ENCODE measurements at places on chromosomes 11 and 22. TPM values are rescaled to one million over a fixed set of nuclear protein-coding genes. Genes with fewer than 3 reads are reported as not detected.

CHST1 gene
- total RNA-seq = 0.23 TPM

TMEM121B gene
- 0.20 TPM for total RNA-seq

APOBEC3B gene
- total RNA-seq = 17.9 TPM

ELFN2 gene
- total RNA-seq = 0.08 TPM

CELSR1 gene
- total RNA-seq = 0.44 TPM

OR8G1 gene
- total RNA-seq = not detected

ZNHIT2 gene
- 22.1 TPM for total RNA-seq

SCGB1D2 gene
- not detected for total RNA-seq

ACAT1 gene
- total RNA-seq = 56.8 TPM

EFCAB6 gene
- total RNA-seq = not detected

OR8G5 gene
- total RNA-seq = not detected

RFPL2 gene
- 0.26 TPM for total RNA-seq

NXPE1 gene
- not detected for total RNA-seq

FOXR1 gene
- not detected for total RNA-seq

SLC1A2 gene
- not detected for total RNA-seq

CALCA gene
- total RNA-seq = not detected

OR2AG2 gene
- total RNA-seq = 0.47 TPM

KRTAP5-11 gene
- not detected for total RNA-seq

CARD10 gene
- total RNA-seq = not detected

DEUP1 gene
- not detected for total RNA-seq

INS gene
- total RNA-seq = not detected

CLDN5 gene
- total RNA-seq = 0.47 TPM

SIAE gene
- total RNA-seq = 5.2 TPM

CARD16 gene
- total RNA-seq = 9.5 TPM

MIF gene
- 1,136 TPM for total RNA-seq

DNA sequence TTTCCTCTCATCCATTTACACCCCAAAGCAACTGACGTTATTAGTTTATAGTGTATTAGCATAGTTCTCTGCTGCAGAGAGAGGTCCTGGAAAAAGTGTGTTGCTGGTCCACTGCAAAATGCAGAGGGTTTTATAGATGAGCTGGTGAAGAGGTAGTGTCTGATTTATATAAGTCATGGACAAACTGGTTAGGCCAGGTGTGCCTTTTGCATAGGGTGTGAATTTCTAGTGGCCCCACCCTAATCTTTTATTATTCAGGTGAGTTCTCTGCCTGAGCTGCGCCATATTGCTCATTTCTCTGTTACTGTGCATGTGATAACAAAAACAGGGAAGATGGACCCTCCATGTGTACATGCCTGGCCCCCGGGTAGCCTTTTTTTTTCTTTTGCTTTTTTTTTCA lies 43.1 kb upstream of the TRIM77 start:
- no peak overlapping the region for H3K4me3 ChIP-seq
- no peaks in the 10 kb centered on the region for H3K36me3 ChIP-seq
- H3K4me1 ChIP-seq = no peaks in the 10 kb centered on the region
- no peaks in the 10 kb centered on the region for H3K27me3 ChIP-seq

DNA sequence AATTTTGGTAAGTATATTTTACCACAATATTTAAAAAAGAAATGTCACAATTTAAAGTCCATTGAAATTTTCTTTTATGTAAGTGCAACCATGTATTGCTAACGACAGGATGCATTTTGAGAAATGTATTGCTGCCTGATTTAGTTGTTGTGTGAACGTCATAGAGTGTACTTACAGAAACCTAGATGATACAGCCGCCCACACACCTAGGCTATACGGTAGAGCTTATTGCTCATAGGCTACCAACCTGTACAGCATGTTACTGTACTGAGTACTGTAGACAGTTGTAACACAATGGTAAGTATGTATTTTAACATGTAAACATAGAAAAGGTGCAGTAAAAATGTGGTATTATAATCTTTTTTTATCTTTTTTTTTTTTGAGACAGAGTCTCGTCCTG lies 48.1 kb downstream of the CBL start:
- no peak for DNase-seq
- peaks cover 15% of the 10 kb centered on the region for H3K36me3 ChIP-seq
- no peak overlapping the region for H3K27ac ChIP-seq
- H3K4me1 ChIP-seq = peaks cover 34% of the 10 kb centered on the region
- H3K4me3 ChIP-seq = no peak overlapping the region

DNA sequence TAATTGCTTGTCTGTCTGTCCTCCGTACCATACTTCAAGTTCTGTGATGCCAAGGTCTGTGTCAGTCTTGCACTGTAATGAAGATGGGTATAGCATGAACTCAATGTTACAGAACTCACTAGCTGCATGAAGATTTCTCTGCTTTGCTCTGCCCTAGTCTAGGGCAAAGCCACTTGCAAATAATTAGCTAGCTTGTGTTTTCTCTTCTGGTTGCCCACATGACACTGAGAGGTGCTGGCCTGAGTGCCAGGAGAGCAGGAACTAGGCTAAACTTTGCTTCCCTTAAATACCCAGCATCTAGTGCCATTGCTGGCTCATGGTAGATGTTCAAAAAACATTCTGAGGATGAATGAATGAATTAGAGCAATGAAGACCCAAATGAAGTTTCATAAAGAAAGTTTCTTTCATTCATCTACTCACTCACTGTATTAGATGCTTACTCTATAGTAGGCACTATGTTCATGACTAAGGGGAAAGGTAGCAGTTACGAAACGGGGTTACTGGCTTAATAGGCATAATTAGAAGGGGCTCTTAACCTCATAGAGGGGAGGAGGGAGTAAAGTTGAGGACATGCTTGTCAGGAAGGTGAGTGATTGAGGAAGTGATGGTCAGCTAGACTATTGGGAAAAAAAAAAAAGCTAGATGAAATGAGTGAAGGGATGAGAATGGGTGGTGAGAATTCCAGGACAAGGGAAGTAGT lies 4.4 kb upstream of the ENDOD1 start:
- H3K27ac ChIP-seq = peak overlapping the region; percentile 20
- H3K4me3 ChIP-seq = no peak overlapping the region
- no peak for DNase-seq
- H3K4me1 ChIP-seq = peaks cover 64% of the 10 kb centered on the region

GRCh38 chr11:133222425-133223330 lies 309.6 kb downstream of the OPCML start:
- H3K4me1 ChIP-seq = no peaks in the 10 kb centered on the region
- no peaks in the 10 kb centered on the region for H3K27me3 ChIP-seq
- no peaks in the 10 kb centered on the region for H3K36me3 ChIP-seq
- no peak overlapping the region for H3K4me3 ChIP-seq
- no peak for DNase-seq
- no peak overlapping the region for H3K27ac ChIP-seq

- H3K27me3 ChIP-seq = peaks cover 7% of the 10 kb centered on the region
- H3K4me3 ChIP-seq = no peak overlapping the region
- no peak overlapping the region for H3K27ac ChIP-seq
- H3K4me1 ChIP-seq = peaks cover 25% of the 10 kb centered on the region
- no peaks in the 10 kb centered on the region for H3K36me3 ChIP-seq
These were observed 33.1 kb upstream of the SPON1 start for GRCh38 chr11:13929395-13929891.

DNA sequence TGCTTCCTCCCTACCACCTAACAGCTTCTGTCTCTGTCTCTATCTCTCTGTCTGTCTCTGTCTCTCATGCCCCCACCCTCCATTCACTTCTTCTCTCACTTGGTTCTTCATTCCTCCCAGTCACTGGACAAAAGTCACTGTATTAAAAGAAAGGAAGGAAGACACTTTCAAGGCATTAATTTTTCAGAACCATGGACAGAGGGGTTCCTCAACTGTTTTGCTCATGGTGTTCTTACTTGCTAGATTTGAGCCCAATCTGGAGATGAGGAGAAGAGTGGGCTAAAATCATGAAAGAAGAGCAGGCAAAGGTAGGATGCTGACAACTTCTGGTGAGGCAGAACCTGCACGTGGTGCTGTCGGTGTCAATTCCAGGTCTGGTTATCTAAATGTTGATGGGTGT lies 116.7 kb upstream of the LARGE1 start:
- no peaks in the 10 kb centered on the region for H3K27me3 ChIP-seq
- DNase-seq = no peak
- no peaks in the 10 kb centered on the region for H3K4me1 ChIP-seq
- H3K4me3 ChIP-seq = no peak overlapping the region
- no peaks in the 10 kb centered on the region for H3K36me3 ChIP-seq

GRCh38 chr11:107931206-107931605 lies 3.0 kb downstream of the RAB39A start:
- H3K4me1 ChIP-seq = peaks cover 6% of the 10 kb centered on the region
- H3K27me3 ChIP-seq = peaks cover 23% of the 10 kb centered on the region
- DNase-seq = no peak
- no peak overlapping the region for H3K27ac ChIP-seq
- no peaks in the 10 kb centered on the region for H3K36me3 ChIP-seq

GRCh38 chr22:47101321-47101885 lies 339.0 kb downstream of the TBC1D22A start:
- no peaks in the 10 kb centered on the region for H3K27me3 ChIP-seq
- H3K4me3 ChIP-seq = no peak overlapping the region
- no peak overlapping the region for H3K27ac ChIP-seq
- peaks cover 2% of the 10 kb centered on the region for H3K36me3 ChIP-seq

DNA sequence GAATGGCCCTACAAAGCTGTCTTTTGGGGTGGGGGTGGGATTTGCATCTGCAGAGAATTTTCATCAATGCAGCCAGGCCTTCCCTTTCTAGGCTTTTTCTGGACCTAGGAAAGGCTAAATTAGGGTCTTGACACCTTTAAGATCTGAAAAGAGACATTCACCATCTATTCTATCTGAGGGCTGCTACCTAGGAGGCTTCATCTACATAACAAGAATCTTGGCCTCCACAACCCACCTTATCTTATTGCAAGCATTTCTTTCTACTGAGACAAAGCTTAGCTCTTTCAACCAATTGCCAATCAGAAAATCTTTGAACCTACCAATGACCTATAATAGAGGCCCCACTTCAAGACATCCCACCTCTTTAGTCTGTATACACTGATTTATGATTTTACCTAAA lies 20.7 kb upstream of the INCENP start:
- no peak overlapping the region for H3K27ac ChIP-seq
- H3K27me3 ChIP-seq = peaks cover 2% of the 10 kb centered on the region
- no peak overlapping the region for H3K4me3 ChIP-seq
- H3K4me1 ChIP-seq = peaks cover 13% of the 10 kb centered on the region
- no peaks in the 10 kb centered on the region for H3K36me3 ChIP-seq
- no peak for DNase-seq

DNA sequence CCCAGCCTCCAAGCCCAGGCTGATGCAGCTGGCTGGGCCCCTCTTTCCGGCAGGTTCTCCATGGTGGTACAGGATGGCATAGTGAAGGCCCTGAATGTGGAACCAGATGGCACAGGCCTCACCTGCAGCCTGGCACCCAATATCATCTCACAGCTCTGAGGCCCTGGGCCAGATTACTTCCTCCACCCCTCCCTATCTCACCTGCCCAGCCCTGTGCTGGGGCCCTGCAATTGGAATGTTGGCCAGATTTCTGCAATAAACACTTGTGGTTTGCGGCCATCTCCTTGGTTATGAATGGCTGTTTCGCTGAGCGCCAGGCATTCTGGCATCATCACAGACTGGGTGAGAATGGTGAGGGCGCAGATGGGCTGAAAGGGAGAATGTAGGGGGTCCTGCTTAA lies 3.6 kb downstream of the PRDX5 start:
- no peak overlapping the region for H3K27ac ChIP-seq
- DNase-seq = no peak
- H3K27me3 ChIP-seq = no peaks in the 10 kb centered on the region

DNA sequence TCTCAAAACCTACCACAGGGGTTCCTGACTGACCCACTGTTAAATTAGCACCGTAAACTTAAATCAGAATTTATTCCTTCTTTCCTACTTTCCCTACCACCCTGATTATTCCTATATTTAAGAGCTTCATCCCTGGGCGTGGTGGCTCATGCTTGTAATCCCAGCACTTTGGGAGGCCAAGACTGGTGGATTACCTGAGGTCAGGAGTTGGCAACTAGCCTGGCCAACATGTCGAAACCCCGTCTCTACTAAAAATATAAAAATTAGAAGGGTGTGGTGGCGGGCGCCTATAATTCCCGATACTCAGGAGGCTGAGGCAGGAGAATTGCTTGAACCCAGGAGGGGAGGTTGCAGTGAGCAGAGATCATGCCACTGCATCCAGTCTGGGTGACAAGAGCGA lies 20.3 kb downstream of the ALG9 start:
- no peaks in the 10 kb centered on the region for H3K27me3 ChIP-seq
- DNase-seq = no peak
- H3K36me3 ChIP-seq = peaks cover 31% of the 10 kb centered on the region
- H3K4me1 ChIP-seq = no peaks in the 10 kb centered on the region
- no peak overlapping the region for H3K4me3 ChIP-seq

- peaks cover 54% of the 10 kb centered on the region for H3K4me1 ChIP-seq
- DNase-seq = no peak
- H3K27me3 ChIP-seq = no peaks in the 10 kb centered on the region
- peaks cover 10% of the 10 kb centered on the region for H3K36me3 ChIP-seq
These were observed 66.2 kb downstream of the TNRC6B start for GRCh38 chr22:40243891-40244290.

DNA sequence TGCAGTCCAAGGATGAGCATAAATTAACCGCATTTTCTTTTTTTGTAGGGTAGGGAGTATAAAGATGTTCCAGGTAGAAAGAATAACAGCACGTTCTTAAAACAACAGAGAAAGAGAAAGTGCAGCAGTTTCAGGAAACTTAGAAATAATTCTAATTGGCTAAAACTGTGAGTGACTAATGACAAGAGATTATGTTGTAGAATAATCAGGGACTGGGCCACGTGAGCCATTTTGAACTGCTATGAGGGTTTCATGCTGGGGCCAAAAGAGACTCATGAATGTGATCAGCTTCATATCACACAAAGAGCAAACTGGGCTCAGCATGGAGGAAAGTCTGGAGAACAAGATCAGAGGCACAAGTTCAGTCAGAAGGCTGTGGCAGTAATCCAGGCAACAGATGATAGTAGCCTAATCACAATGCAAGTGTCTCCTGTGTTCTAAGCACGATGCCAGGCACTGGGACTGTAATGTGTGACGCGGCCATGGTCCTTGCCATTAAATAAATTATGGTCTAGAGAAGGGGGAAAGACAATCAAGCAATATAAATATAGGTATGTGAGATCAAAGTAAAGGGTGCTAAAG lies 17.9 kb downstream of the CWF19L2 start:
- no peaks in the 10 kb centered on the region for H3K27me3 ChIP-seq
- no peak for DNase-seq
- H3K27ac ChIP-seq = no peak overlapping the region
- H3K4me3 ChIP-seq = no peak overlapping the region
- H3K4me1 ChIP-seq = no peaks in the 10 kb centered on the region
- H3K36me3 ChIP-seq = peaks cover 33% of the 10 kb centered on the region

- no peak for DNase-seq
- peaks cover 2% of the 10 kb centered on the region for H3K27me3 ChIP-seq
- no peaks in the 10 kb centered on the region for H3K4me1 ChIP-seq
- H3K27ac ChIP-seq = no peak overlapping the region
These were observed 81.9 kb upstream of the HEPHL1 start for GRCh38 chr11:93939084-93939760.

GRCh38 chr22:31346255-31346732 lies at the start of gene PATZ1:
PATZ1 (minus strand) TSS chr22:31346346; CDS start chr22:31345602, 744 bp downstream.
- peaks cover 35% of the 10 kb centered on the region for H3K36me3 ChIP-seq
- H3K27me3 ChIP-seq = no peaks in the 10 kb centered on the region
- H3K4me3 ChIP-seq = peak within 1 kb of the TSS; percentile 87
- peaks cover 41% of the 10 kb centered on the region for H3K4me1 ChIP-seq

GRCh38 chr22:35202376-35202775 lies 54.9 kb upstream of the HMGXB4 start:
- no peaks in the 10 kb centered on the region for H3K4me1 ChIP-seq
- H3K27ac ChIP-seq = no peak overlapping the region
- no peaks in the 10 kb centered on the region for H3K36me3 ChIP-seq
- DNase-seq = no peak

GRCh38 chr22:49284056-49284784 lies 543.5 kb downstream of the BRD1 start:
- no peaks in the 10 kb centered on the region for H3K4me1 ChIP-seq
- DNase-seq = no peak
- H3K27ac ChIP-seq = no peak overlapping the region
